Stimulated activated CD8-positive, alpha-beta memory T cell treated with anti-CD3 and anti-CD28 coated beads, Interleukin-15, amount 100 ng/mL, for 48 hours (primary cell): ENCODE measurements at places on chromosomes 2 and 18.

DNA sequence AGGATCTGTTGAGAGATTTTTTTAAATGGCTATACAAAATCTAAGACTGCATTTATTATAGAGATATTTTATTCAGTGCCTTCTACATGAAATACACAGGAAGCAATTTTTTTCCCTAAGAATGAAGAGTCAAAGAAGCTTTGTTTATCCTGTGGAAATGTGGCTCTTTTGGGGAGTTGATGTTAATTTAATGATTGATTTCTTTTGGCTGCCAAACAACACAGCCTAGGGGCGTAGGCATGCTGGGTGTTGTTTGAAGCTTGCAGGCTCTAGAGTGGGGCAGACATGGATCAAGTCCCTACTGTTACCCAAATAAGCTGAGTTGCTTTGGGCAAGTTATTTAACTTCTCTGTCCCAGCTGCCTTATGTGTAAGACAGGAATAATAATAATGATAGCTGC lies 21.1 kb upstream of the PLEK start:
- no peak for DNase-seq

GRCh38 chr2:71793926-71794325 lies 340.6 kb downstream of the DYSF start:
- no peak for DNase-seq

GRCh38 chr2:196568506-196568905 lies 71.0 kb upstream of the CCDC150 start:
- DNase-seq, result no peak

DNA sequence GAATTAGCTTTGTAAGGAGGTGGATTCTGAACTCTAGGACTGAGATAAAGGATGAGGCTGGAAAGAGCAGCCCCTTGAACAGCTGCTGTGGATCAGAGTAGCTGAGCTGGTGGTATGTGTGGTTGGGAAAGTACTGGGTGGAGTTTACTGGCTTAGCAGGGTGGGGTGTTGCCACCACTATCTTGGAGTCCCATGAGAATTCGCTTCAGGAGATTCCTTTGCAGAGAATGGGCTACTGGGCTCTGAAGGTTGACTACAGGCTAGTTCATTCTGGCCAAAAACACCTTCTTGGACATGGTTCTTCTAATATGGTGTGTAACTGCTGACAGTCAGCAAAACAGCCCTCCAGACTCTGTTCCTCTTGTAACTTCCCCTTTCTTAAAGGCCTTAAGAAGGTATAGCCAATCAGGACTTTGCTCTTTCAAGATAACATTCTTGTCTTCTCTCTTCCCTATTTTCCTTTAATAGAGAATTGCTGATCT lies 52.7 kb downstream of the TET3 start:
- no peak for DNase-seq

GRCh38 chr2:109318150-109318948 lies 189.3 kb downstream of the SH3RF3 start:
- DNase-seq, result no peak

GRCh38 chr2:206982360-206982955 lies 43.1 kb downstream of the CPO start:
- no peak for DNase-seq

- no peak for DNase-seq
These were observed 65.3 kb downstream of the CCDC93 start for GRCh38 chr2:117948615-117949014.

DNA sequence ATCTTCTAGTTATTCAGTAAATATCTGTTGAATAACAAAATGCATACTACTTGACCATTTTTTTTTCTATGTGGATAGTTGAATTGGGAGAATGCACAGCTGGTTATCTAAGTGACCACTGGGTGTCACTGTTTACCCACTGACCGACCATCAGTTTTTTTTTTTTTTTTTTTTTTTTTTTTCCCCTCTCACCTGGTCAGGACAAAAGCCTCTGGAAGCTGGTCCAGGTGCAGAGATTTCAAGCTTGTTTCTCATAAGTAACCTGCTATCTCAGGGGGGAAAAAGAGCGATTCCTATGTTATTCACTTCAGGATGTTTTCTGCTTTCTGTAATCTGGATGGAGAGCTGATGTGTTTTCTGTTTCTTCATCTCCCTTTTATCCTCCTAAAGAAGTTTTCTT lies 256.0 kb downstream of the DCDC2C start:
- no peak for DNase-seq

DNA sequence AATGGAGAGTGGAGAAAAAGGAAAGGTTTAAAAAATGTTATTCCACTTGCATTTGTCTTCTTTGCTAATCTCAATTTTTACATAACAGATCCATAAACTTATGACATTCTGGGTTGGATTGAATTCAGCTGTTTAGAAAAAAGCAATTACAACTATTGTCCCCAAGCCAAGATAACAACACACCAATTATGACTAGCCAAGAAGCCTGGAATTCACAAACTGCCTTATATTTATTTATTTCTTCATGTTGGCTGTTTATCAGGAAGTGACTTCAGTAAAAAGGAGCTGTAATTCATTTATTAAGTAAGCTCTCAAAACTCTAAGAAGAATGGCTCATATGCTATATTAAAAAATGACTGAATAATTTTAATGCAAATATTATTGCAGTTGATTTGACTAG lies 137.4 kb downstream of the CALCRL start:
- DNase-seq, result no peak

- no peak for DNase-seq
These were observed 6.4 kb upstream of the IL1RL1 start for GRCh38 chr2:102304711-102305611.

GRCh38 chr2:213500881-213501280 lies 216.6 kb downstream of the SPAG16 start:
- DNase-seq, result no peak

DNA sequence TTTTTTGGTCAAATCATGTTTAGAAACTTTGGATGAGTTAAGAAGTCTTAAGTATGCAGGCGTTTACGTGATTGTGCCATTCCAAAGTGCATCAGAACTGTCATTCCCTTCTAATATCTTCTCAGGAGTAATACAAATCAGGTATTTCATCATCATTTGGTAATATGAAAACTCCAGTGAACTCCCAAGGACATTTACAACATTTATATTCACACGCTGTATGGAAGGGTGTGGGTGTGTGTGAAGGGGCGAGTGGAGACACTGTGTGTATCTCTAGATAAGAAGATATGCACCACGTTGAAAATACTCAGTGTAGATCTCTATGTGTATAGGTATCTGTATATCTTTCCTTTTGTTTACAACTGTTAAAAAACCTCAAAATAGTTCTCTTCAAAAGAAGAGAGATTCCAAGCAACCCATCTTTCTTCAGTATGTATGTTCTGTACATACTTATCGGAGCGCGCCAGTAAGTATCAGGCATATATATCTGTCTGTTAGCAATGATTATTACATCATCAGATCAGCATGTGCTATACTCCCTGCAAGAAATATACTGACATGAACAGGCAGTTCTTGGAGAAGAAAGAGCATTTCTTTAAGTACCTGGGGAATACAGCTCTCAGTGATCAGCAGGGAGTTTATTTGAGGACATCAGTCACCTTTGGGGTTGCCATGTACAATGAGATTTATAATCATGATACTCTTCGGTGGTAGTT lies 29.3 kb downstream of the COX7A2L start:
- DNase-seq, result no peak

- no peak for DNase-seq
These were observed 128.8 kb upstream of the SLC1A4 start for GRCh38 chr2:64860276-64860885.

DNA sequence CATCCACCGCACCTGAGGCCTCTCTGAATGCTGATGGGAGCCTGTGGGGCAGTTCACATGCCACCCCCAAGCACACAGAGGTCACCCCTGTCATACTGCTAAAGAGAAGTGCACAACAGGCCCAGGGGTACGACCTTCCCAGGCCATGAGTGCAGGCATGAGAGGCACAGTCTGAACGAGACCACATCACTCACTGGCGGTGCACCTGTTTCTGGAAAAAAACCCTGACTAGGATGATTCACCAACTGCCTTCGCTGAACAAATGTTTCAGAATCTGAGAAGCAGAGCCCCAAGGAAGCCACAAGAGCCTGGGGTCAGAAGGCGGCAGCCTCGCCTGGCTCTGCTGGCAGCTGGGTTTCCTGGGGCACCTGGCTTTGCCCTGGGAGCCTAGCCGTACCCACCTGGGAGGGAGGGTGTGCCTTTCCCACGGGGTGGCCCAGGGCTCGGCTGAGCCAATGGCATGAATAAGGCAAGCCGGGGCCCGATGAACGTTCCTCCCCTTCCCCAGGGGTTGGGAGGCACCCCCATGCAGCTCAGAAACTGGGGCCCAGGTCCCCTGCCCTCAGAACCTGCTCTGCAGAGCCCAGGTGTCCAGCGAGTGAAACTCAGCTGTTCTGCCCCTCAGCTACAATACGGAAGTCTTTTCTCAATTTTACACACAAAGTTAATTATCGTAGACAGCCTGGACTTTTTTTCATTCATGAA lies 73.8 kb downstream of the HDAC4 start:
- DNase-seq, result peak; percentile 68

GRCh38 chr18:37674570-37674969 lies 109.0 kb upstream of the CELF4 start:
- DNase-seq, result no peak

GRCh38 chr2:217904614-217904965 lies 98.2 kb downstream of the TNS1 start:
- DNase-seq, result no peak

- no peak for DNase-seq
These were observed 132.0 kb downstream of the VWC2L start for GRCh38 chr2:214542866-214543265.

GRCh38 chr2:224925810-224926100 lies 116.5 kb downstream of the DOCK10 start:
- DNase-seq, result no peak

GRCh38 chr2:99468155-99468554 lies 21.7 kb downstream of the REV1 start:
- DNase-seq, result no peak

GRCh38 chr2:95158891-95159619 lies 593 bp downstream of the ZNF514 start:
- no peak for DNase-seq

DNA sequence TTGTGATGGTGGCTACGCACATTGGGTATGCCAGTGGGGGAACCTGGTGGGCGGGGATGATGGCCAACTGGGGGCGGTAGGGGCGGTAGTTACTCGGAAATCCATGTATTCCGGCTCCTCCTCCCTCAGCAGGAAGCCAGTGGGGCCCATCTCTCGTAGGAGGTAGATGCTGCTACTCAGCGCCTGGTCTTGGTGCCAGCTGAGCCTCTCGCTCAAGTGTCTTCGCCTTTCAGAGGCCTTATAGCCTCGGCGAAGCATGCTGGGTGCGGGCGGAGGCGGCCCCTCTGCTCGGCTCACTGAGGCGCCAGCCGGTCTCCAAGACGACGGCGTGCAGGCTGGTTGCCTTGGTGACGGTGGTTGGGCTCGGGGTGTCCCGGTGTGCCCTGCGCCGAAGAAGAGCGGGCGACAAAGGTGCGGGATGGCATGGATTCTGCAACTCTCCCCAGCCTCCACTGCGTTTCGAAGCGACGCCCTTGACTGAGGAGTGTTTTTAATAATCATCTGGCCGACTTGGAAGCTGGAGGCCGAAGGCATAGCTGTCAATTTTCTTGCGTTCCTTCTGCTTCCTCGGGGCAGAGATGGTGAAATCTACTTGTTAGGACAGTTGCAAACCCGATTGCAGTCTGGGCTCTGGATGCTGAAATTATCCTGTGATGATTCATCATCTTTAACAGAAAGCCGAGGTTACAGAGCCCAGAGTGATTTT lies at the start of gene ZSWIM2:
Gene ZSWIM2, minus strand, starts transcription at position 298 of the 706 bp plus-strand sequence. Its CDS starts 40 bp downstream, at position 258.
- peak; percentile 2 for DNase-seq

GRCh38 chr18:3069671-3070433 lies 56.9 kb upstream of the LPIN2 start:
- DNase-seq, result no peak

DNA sequence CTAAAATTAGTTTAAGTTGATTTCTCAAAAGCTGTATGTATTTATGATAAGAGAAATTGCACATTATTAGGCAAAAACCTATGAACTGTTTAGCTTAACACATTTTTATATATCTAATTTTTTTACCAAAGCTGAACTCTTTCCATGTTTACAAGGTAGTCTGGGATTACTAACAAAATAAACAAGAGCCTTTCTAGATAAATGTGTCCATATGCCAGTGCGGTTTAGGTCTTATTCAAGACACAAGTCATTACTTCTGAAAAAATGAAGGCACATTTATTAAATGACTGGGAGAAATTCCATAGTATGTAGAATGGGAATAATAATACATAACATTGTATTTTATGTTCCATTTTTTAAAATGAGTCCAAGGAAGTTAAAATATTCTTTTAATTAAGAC lies 82.0 kb downstream of the DPP4 start:
- DNase-seq, result no peak

- no peak for DNase-seq
These were observed 51.7 kb downstream of the PDCL3 start for GRCh38 chr2:100614455-100615000.

DNA sequence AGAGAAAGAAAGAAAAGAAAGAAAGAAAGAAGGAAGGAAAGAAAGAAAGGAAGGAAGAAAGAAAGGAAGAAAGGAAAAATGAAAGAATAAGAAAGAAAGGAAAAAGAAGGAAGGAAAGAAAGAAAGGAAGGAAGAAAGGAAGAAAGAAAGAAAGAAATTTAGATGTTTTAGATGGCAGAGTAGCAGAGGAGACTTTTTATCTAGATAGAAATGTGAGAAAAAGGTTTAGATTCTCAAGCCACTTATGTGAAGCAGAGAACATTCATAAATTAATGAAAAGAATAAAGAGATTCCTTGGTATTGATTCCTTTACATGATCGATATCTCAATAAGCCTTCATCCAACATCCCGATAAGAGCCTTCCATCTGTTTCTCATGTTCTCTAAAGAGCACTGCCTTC lies 513.5 kb downstream of the CNTNAP5 start:
- no peak for DNase-seq

- no peak for DNase-seq
These were observed 682.0 kb upstream of the ID2 start for GRCh38 chr2:7999683-8000476.

DNA sequence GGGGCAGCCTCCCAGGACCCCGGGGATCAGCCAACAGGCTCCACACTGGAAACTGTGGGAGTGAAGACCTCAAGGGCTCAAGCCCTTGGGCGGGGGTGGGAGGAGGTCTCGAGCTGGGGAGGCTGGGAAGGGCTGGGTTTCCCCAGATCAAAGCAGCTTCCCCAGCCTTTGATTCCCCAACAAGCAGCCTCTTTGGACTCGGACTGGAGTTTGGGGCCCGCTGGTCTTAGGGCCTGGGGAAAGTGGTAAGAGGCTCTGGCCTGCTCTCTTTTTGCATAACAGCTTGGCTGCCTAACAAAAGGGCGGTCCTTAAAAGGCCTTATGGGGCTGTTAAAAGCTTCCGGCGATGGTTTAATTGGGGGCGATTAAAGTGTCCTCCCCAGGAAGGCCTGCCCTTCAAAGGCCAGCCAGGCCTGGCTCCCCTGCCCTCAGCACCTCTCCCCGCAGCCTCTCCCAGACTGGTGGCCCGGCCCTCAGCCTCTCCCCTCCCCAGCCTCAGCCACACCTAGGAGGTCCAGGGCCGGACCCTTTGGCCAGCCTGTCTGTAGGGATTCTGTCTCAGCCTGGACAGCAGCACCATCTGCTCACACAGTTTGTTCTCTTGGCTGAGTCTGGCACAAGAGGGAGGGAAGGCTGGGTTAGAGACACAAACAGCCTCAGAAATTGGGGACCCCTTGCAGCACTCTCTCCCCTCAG lies 39.6 kb downstream of the ZFP36L2 start:
- no peak for DNase-seq
